Myocyte (in vitro differentiated cells): ENCODE measurements at places on chromosomes 11 and 22. TPM values are rescaled to one million over a fixed set of nuclear protein-coding genes. Genes with fewer than 3 reads are reported as not detected.

The MMP1 gene
- total RNA-seq: 0.10 and 0.94 TPM in 2 replicates

The PPP6R2 gene
- 65.8 and 74.8 TPM in 2 replicates for total RNA-seq

The APOBEC3A gene
- total RNA-seq: not detected in 2 replicates

The ELMOD1 gene
- 3.5 and 9.3 TPM in 2 replicates for total RNA-seq

The PHF21B gene
- total RNA-seq: 0.35 and 1.9 TPM in 2 replicates

The ELFN2 gene
- total RNA-seq: 0.05 and 0.21 TPM in 2 replicates

The HSPA8 gene
- 1,935 and 2,142 TPM in 2 replicates for total RNA-seq

The TSPAN18 gene
- total RNA-seq: 1.3 and 1.8 TPM in 2 replicates

The C11orf97 gene
- not detected in 2 replicates for total RNA-seq
